ENCODE measurements at places on chromosomes 3 and 15. TPM values are rescaled to one million over a fixed set of nuclear protein-coding genes. Genes with fewer than 3 reads are reported as not detected.

DAPK2 gene
- 0.23 TPM for total RNA-seq

HEG1 gene
- total RNA-seq: 23.3 TPM

TTC21A gene
- total RNA-seq: 0.56 TPM

ECE2 gene
- not detected for total RNA-seq

FBXL2 gene
- 4.0 TPM for total RNA-seq

SEMA7A gene
- 2.8 TPM for total RNA-seq

MYO5C gene
- 3.5 TPM for total RNA-seq

ANKRD34C gene
- not detected for total RNA-seq

ZNF385D gene
- 0.20 TPM for total RNA-seq

ETV5 gene
- 64.7 TPM for total RNA-seq

DLEC1 gene
- not detected for total RNA-seq

MRAS gene
- 57.8 TPM for total RNA-seq

BSN gene
- 0.14 TPM for total RNA-seq

FANCD2 gene
- total RNA-seq: 31.1 TPM

GOLGA6L9 gene
- 7.3 TPM for total RNA-seq

EFHB gene
- 0.61 TPM for total RNA-seq

DUOX2 gene
- not detected for total RNA-seq

ACAN gene
- total RNA-seq: not detected

ASB14 gene
- not detected for total RNA-seq

TMEM212 gene
- total RNA-seq: not detected

CHRNA7 gene
- total RNA-seq: 8.9 TPM

SLC51A gene
- total RNA-seq: not detected

TMEM207 gene
- total RNA-seq: not detected

DNASE1L3 gene
- total RNA-seq: not detected

NR1I2 gene
- total RNA-seq: not detected

ANKUB1 gene
- not detected for total RNA-seq

ZPLD1 gene
- total RNA-seq: 0.15 TPM

TMCO5A gene
- total RNA-seq: not detected

GPR156 gene
- total RNA-seq: 0.91 TPM

ZMYND10 gene
- 0.99 TPM for total RNA-seq

ATP13A3 gene
- 155 TPM for total RNA-seq

Measured in SJCRH30 (cell line).